ENCODE measurements at places on chromosomes 7 and 10.

GRCh38 chr10:73043319-73043718 is 53.3 kb downstream of the P4HA1 start:
- no peak for DNase-seq

DNA sequence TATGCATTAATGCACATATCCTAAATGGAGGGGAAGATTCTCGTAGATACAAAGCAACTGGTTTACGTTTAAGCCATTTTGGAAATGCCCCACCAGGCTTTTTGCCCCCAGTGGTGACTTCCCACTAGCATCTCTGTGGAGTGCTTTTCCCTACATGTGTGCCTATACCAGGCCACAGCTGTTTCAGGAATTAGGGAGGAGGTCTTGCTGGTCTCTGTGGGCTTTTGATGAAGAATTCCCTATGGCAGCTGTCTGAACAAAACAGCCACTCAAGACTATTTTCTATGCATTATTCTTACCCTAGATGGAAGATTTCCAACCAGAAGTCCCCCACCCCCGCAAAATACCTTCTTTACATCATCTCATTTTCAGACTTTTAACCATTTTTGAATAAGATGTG is 52.0 kb upstream of the NMT2 start:
- DNase-seq, result no peak

- no peak for DNase-seq
Measured at GRCh38 chr7:45031829-45032228, 31.8 kb downstream of the CCM2 start.

DNA sequence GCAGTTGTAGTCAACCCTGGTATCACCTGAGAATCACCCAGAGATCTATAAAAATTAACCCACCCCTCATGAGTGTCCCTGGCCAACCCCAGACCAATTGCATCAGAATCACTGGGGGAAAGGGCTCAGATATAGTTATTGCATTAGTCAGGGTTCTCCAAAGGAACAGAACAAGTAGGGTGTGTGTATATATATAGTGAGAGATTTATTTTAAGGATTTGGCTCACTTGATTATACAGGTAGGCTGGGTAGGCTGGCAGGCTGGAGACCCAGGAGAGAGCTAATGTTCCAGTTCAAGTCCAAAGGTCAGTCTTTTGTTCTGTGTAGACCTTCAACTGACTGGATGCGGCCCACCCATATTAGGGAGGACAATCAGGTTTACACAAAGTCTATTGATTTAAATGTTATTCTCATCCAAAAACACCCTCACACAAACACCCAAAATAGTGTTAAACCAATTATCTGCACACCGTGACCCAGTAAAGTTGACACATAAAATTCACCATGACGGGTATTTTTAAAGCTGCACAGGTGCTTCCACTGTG is 372.9 kb upstream of the NFE2L3 start:
- DNase-seq, result no peak

GRCh38 chr10:104416-104815 is 30.8 kb upstream of the ZMYND11 start:
- DNase-seq, result no peak

GRCh38 chr10:69242852-69243212 is 22.7 kb downstream of the HKDC1 start:
- DNase-seq, result no peak

DNA sequence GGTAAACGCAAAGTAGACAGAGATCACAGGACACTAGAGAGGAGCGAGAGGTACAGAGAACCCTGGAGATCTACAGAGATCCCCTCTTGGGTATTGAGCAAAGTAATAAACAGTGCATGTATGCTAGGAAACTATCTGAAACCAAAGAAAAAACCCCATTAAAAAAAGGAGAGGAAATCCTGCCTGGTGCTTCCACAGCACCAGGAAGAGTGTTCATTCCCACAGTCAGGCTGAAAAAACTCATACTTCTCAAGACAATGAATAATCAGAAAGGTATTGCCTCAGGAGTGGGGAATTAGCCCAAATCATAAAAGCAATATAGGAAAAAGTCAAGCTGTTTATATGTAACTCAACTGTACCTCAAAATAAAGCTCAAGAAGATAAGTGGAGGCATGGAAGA is 59.1 kb downstream of the ANKRD26 start:
- no peak for DNase-seq

DNA sequence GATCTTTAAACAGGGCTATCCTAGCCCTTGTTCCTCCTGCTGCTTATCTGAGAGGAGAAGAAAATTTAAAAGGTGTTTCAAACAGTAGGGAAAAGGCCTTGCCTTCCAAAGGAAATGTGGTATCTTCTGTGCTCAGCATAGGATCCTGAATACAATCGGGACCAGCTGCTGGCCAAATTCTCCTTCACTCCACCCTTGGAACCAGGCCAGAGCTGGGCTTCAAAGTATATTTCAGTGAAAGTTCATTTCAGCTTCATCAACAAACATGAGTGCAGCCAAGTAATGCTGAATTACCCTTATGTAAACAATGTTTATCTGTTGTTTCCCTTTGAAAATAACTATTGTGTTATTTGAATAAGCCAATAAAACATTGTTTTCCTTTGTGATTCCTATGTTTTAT is 146.5 kb upstream of the MEOX2 start:
- DNase-seq, result no peak

DNA sequence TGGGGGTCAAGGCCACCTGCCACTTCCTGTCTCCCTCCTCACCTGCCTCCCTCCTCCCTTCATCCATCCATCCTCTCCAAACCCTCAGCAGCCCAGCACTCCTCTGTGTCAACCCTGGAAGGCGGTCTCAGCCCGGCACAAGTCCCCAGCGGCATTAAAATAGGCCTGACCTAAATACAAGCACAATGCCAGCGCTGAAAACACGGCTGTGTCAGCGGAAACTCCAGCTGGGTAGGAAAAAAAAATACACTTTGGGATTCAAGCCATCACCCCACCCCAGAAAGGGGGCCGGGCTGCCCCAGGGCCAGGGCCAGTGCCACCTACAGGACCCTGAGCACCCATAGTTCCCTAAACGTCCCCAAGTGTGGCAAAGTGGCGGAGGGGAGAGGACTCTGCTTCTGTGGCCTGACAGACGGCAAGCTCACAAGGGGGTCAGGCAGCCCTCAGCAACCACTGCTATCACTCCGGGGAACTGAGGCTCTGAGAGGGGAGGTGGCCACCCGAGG is 22.7 kb upstream of the GTF2IRD1 start:
- no peak for DNase-seq

DNA sequence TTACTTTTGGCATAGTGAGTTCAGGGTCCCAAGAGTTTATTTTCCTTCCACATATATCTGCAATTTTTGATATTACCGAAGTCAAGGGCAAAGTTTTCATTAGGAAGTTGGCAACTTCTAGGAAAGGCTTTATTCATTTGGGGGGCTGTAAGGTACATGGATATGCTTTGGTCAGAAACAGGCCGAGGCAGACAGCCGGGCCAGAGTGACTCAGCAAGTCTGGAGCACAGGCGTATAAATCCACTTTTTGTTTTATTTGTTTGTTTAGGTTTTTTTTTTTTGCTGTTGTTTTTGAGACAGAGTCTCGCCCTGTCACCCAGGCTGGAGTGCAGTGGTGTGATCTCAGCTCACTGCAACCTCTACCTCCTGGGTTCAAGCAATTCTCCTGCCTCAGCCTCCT is 3.7 kb downstream of the ZNF680 start:
- no peak for DNase-seq

GRCh38 chr10:19701427-19702052 is 114.7 kb upstream of the PLXDC2 start:
- DNase-seq, result no peak

GRCh38 chr10:97412891-97413304 is 11.8 kb upstream of the RRP12 start:
- peak; percentile 68 for DNase-seq

DNA sequence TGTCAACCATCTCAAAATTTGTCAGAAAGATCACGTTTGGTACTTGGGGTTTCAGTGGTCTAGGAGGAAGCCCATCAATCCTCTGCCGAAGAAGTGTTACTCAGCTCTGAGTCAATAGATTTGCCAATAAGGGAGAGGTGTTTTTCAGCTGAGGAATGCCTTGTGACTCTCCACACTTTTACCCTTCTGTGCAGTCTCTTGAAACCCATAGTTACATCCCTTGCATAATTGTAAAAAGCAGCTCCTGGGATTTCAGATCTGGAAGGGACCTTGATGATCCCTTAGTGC is 47.5 kb downstream of the INSYN2A start:
- DNase-seq, result no peak

GRCh38 chr7:83541187-83541960 is 107.6 kb downstream of the SEMA3E start:
- no peak for DNase-seq

GRCh38 chr7:12638851-12639456 is 48.5 kb upstream of the ARL4A start:
- no peak for DNase-seq

DNA sequence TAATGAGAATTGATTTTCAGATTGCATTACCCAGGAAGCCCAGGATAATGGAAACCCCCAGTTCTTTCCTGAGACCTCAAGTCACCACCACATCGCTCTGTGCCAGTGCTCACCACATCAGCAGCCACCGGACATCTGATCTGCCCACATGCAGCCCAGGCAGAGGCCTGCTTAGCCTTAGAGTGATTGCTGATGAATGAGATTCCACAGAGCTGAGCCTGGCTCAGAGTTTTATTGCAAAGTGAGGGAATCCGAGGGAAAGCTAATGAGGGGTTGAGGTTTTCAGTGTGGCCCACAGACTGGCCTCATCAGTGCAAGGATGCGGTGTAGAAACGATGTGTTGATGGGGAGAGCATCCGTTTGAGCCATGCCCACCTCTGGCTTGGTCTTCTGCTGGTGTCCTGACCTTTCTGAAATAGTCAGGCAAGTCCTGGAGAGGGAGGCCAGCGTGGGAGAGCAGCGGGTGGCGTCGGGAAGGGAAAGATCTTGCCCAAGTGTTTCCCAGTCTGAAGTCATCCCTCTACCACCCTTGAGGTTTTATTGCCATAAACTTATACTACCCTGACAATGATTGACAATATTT is 120.3 kb downstream of the ITIH5 start:
- no peak for DNase-seq

GRCh38 chr10:33732161-33732680 is 397.8 kb upstream of the NRP1 start:
- no peak for DNase-seq

DNA sequence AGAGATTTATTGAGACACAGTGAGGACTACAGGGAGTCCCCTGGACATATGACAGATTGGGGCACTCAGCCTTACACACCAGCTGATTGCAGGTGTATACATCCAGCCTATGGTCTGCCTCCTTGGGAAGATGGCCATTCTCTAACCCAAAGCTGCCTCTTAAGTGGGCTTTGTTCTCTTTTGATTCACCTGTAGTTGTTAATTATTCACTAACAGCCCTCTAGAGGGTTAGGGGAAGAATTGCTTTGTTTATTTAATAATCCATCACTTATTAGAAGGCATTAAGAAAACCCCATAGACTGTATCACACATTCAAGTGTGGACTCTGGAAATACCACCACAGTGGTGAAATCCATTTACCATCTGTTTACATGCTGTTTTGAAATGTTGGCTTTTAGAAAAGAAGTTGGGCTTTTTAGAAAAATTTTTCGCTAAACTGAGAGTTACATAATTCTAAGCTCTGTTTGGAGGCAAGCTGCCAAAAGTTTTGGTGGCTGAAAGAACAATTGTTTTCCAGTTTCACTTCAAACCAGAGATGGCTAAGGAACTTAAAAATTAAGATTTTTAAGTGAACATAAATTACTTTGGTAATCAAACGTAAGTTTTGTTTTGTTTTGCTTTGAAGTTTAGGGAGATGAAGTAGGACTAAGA is 379.1 kb downstream of the ADRA2A start:
- DNase-seq, result no peak

- no peak for DNase-seq
Measured at GRCh38 chr10:87658858-87659555, 671 bp upstream of the PAPSS2 start.

- no peak for DNase-seq
Measured at GRCh38 chr10:110502072-110502845, 4.6 kb downstream of the DUSP5 start.

- no peak for DNase-seq
Measured at GRCh38 chr10:95308389-95309302, 17.8 kb upstream of the PDLIM1 start.
